Naive thymus-derived CD4-positive, alpha-beta T cell (primary cell): ENCODE measurements at places on chromosomes 11 and 22. TPM values are rescaled to one million over a fixed set of nuclear protein-coding genes. Genes with fewer than 3 reads are reported as not detected.

OR52M1 gene
- not detected for polyA plus RNA-seq

CTSW gene
- polyA plus RNA-seq, result 58.7 TPM

NUDT8 gene
- polyA plus RNA-seq, result 3.3 TPM

ARHGEF17 gene
- polyA plus RNA-seq, result not detected

PDE3B gene
- polyA plus RNA-seq, result 49.7 TPM

SLC22A8 gene
- not detected for polyA plus RNA-seq

PDE2A gene
- not detected for polyA plus RNA-seq

TTC36 gene
- 0.29 TPM for polyA plus RNA-seq

GTSE1 gene
- polyA plus RNA-seq, result not detected

OR10A6 gene
- not detected for polyA plus RNA-seq

OSM gene
- polyA plus RNA-seq, result 6.3 TPM

ARSA gene
- 12.3 TPM for polyA plus RNA-seq

SHANK3 gene
- polyA plus RNA-seq, result not detected

GRIA4 gene
- polyA plus RNA-seq, result not detected
